H7 (cell line): ENCODE measurements at places on chromosomes 13 and 19. TPM values are rescaled to one million over a fixed set of nuclear protein-coding genes. Genes with fewer than 3 reads are reported as not detected.
A peak's percentile ranks its signal among the peaks of the same experiment; 100 is the strongest.

DNA sequence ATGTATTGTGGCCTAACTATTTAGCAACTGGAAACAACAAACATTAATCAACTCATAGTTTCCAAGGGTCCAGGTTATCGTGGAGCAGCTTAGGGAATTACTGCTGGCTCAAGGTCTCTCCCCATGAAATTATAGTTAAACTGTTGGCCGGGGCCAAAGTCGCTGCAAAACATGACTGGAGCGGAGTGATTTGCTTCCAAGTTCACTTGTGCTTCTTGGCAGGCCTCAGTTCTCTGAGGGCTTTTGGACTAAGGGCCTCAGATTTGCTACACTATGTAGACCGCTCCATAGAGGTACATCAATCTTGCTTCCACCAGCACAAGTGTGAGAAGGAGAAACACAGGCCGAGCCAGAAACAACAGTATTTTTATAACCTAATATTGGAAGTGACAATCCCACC lies 9.4 kb upstream of the KBTBD7 start:
- DNase-seq = no peak

GRCh38 chr19:43618921-43619261 lies 538 bp downstream of the ZNF428 start:
- DNase-seq = no peak

DNA sequence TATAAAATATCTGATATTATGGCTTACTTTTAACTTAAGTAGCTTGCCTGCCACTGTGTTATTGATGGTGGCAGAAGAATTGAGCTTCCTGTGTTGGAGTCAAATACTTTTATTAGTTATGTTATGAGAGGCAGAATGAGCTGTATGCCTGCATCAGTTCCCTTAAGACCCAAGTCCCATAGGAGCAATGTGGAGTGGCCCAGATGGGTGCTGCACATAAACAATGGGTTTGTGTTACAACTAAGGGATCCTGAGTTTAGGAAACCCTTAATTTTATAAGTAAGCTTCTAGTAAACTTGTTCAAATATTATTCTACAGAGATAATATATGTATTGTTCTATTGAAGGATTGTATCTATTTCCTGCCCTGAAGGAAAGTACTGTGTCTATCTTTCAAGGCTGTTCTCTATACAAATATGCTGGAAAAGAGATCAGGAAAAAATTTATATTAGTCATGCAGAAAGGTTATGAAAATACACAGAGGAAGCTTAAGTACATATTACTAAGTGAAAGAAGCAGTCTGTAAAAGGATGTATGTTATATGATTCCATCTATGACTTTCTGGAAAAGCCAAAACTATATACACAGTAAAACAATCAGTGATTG lies 2018.0 kb upstream of the PCDH20 start:
- DNase-seq = no peak

- no peak for DNase-seq
Observed at GRCh38 chr13:94261163-94261562, 218.3 kb downstream of the DCT start.

GRCh38 chr19:1360818-1361461 lies 22.8 kb upstream of the NDUFS7 start:
- peak; percentile 65 for DNase-seq

DNA sequence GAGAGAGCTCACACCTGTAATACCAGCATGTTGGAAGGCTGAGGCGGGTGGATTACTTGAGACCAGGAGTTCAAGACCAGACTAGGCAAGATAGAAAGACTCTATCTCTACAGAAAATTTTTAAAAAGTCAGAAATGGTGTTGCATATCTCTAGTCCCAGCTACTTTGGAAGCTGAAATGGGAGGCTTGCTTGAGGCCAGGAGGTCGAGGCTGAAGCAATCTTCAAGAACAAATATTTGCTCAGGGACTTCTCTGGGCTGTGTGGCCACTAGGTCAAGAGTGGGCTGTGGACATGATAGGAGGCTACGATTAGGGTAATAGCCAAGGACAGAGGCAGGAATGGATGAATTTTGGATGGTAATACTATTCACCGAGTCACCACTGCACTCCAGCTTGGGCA lies 135.8 kb upstream of the PEG3 start:
- no peak for DNase-seq

GRCh38 chr19:49685845-49686332 lies 3.5 kb upstream of the ADM5 start:
- DNase-seq = peak; percentile 58

GRCh38 chr13:109154146-109154545 lies 524.7 kb downstream of the MYO16 start:
- no peak for DNase-seq

- no peak for DNase-seq
Observed at GRCh38 chr13:102517959-102518358, 78.8 kb upstream of the TPP2 start.

DNA sequence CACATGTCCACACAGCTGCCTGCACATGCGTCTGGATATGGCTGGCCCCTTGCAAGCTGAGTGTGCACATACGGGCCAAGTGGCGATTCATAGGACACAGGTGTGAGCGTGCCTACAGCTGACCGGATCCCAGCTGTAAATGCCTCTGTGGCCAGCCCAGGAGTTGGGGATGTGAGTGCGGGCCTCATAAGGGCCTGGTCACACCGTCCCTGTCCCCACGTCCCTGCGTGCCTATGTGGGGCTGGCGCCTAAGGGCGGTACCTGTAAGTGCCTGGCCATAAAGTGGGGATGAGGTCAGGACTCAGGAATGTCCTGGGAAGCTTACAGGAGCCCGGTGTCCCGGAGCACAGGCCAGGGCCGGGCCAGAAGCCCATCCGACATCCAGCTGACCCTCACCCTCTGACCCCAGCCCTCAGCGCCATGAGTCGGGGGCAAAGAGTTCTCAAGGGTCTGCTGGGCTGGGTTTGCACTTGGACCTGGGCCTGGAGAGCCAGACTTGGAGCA lies 1.3 kb upstream of the ARHGAP45 start:
- DNase-seq = peak; percentile 76

DNA sequence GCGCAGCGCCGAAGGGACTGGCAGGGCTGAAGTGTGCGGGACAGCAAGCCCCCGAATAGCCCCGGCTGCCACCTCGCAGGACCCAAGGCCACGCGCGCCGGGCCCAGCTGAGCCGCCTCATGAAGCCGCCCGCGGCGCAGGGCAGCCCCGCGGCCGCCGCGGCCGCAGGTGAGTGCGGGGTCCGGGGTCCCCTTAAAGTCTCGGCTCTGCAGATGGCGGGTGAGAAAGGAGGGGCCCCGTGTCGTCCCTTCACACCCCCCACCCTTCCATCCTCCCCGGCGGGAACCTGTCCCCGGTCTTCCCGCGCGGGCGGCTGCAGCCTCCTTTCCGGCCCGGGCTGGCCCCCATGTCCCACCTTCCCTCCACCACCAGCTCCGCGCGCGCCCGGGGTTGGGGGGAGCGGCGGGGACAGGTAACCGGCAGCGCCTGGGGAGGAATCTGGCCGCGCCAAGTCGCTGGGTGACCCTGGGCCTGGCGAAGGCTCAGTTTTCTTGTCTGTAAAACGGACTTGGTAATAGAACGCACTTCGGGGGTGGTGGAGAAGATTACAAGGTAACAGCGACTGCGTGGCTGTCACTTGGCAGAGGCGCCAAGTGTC lies 338 bp downstream of the RGCC start:
- DNase-seq = peak; percentile 76

- no peak for DNase-seq
Observed at GRCh38 chr13:42709276-42709675, 72.1 kb upstream of the FAM216B start.

NLRP12 gene
- 12.7 and 16.1 TPM in 2 replicates for total RNA-seq

RNF113B gene
- not detected in 2 replicates for total RNA-seq

ZNF439 gene
- total RNA-seq = not detected in 2 replicates

ZNF468 gene
- total RNA-seq = 34.1 and 38.6 TPM in 2 replicates

ZNF577 gene
- 6.5 and 15.0 TPM in 2 replicates for total RNA-seq
